HepG2 (cell line): ENCODE measurements at places on chromosomes 2 and 18.

DNA sequence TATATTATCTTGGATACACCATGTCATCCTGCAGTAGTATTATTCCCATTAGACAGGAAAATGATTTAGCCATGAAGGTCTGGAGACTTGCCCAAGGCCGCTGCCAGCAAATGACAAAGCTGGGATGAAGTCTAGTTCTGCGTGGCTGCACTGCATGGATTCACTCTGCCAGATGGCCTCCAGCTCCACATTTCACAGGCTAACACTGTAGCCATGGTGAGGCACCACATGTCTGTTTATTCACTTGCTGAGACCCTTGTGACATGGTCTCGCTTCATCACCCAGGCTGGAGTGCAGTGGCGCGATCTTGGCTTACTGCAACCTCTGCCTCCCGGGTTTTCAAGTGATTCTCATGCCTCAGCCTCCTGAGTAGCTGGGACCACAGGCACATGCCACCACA lies 31.5 kb upstream of the SCG2 start:
- H3K4me1 ChIP-seq = peaks cover 6% of the 10 kb centered on the region; the same call in 1 of the 2 replicates
- no peaks in the 10 kb centered on the region for H3K27me3 ChIP-seq
- DNase-seq = no peak
- no peak overlapping the region for H3K27ac ChIP-seq
- no peaks in the 10 kb centered on the region for H3K36me3 ChIP-seq

GRCh38 chr2:53445383-53446070 lies 322.1 kb upstream of the CHAC2 start:
- no peak overlapping the region for H3K27ac ChIP-seq
- DNase-seq = no peak
- H3K4me3 ChIP-seq = no peak overlapping the region
- H3K4me1 ChIP-seq = no peaks in the 10 kb centered on the region

GRCh38 chr2:144449028-144449406 lies 70.9 kb downstream of the ZEB2 start:
- no peak overlapping the region for H3K27ac ChIP-seq
- H3K27me3 ChIP-seq = peaks cover 13% of the 10 kb centered on the region; the same call in 2 of the 3 replicates
- H3K4me3 ChIP-seq = no peak overlapping the region
- no peaks in the 10 kb centered on the region for H3K36me3 ChIP-seq

- H3K27ac ChIP-seq = no peak overlapping the region
- H3K36me3 ChIP-seq = no peaks in the 10 kb centered on the region
- no peaks in the 10 kb centered on the region for H3K27me3 ChIP-seq
- DNase-seq = no peak
- H3K4me1 ChIP-seq = no peaks in the 10 kb centered on the region
These were observed 422.1 kb upstream of the SETBP1 start for GRCh38 chr18:44258576-44258975.

DNA sequence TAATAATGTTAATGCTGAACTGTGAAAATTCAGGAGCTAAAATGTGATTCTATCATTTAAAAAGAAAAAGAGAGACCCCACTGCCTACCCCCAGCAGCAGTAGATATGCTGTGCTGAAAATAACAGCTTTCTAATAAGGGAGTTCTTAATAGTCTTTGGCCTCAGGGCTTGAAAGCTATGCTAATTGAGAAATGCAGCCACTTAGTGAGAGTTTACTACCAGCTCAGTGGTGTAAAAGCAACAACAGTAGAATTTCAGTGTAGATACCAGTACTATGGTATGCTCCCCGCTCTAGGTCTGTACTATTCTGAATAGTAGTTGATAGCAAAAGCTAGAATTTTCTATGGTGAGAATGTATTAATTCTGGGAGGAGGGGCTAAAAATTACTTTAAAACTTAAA lies 303.1 kb upstream of the VWC2L start:
- no peaks in the 10 kb centered on the region for H3K36me3 ChIP-seq
- H3K27ac ChIP-seq = no peak overlapping the region
- H3K4me3 ChIP-seq = no peak overlapping the region
- H3K4me1 ChIP-seq = no peaks in the 10 kb centered on the region
- DNase-seq = no peak

DNA sequence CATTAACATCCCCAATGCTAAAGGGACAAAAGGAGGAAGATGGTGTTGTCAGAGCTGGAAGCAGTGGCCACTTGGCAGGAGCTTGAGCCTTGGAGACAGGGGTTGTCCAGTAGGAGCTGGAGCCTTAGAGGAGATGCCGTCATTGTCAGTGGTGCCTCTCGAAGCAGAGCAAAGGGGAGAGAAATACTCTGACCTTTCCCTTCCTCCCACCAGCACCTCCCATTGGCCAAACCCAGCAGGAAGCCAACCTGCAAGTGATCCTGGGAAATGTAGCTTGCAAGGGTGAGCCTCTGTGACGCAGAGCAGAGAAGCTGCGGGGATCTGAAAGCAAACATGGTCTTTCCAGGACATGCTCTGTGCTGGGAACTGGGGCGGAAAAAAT lies 33.7 kb upstream of the MRPL19 start:
- no peak for DNase-seq
- H3K4me1 ChIP-seq = peaks cover 51% of the 10 kb centered on the region
- H3K27ac ChIP-seq = no peak overlapping the region

DNA sequence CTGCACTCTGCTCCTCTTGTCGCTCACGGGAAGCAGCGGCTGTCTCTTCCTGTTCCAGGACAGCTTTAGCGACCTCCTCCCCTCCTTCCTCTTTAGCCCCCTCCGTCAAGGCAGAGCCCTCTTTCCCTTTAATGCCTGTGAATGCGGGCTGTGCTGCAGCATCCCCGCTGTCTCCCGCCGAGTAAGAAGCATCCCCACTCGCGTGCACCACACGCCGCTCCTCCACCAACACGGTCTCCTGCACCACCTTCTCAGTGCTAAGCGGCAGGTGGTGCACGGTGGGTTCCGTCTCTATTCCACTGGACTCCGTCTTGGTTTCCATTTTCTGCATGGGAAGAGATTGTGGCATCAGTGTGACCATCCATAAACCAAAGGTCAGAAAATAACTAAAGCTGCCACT lies 101.6 kb upstream of the ZBTB14 start:
- H3K27me3 ChIP-seq = no peaks in the 10 kb centered on the region; the same call in 1 of the 2 replicates
- no peaks in the 10 kb centered on the region for H3K4me1 ChIP-seq
- H3K27ac ChIP-seq = no peak overlapping the region
- no peak overlapping the region for H3K4me3 ChIP-seq
- H3K36me3 ChIP-seq = no peaks in the 10 kb centered on the region
